CD4-positive, alpha-beta T cell treated with Interleukin-15 for 1 hour (primary cell): ENCODE measurements at places on chromosomes 5 and 9.

DNA sequence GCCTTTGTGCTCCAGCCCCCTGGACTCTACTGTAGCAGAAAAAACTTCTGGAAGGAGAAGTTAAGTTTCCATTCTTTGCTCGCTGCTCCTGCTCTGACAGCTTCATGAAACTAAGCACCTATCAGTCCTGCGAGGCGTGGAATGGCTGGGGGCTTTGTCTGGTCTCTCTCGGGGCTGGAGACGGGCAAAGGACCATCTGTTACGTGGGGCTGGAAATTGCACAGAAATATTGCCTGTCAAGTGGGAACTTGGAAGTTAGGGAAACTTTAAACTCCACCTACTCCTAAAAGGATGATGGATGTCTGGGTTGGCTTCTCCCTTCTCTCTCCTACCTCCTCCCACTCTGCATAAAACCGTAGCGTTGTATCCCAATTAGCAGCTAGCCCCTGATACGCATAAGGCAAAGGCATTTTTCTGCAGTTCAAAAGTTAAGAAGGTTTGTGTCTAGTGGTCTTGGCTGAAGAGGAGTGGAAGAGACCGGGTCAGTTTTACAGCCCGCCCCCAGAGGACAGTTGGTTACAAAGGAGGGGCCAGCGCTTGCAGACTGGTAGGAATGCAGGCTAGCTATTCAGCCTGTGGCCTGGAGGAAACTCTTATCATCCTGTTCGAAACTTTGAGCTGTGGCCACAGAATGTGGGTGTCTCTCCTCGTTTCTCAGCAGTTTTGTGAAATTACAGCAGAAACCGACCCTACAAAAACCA, 1.3 kb downstream of the FBXL7 start:
- no peak for DNase-seq

- no peak for DNase-seq
These were observed 80.8 kb upstream of the IER5L start for GRCh38 chr9:129258823-129259301.

DNA sequence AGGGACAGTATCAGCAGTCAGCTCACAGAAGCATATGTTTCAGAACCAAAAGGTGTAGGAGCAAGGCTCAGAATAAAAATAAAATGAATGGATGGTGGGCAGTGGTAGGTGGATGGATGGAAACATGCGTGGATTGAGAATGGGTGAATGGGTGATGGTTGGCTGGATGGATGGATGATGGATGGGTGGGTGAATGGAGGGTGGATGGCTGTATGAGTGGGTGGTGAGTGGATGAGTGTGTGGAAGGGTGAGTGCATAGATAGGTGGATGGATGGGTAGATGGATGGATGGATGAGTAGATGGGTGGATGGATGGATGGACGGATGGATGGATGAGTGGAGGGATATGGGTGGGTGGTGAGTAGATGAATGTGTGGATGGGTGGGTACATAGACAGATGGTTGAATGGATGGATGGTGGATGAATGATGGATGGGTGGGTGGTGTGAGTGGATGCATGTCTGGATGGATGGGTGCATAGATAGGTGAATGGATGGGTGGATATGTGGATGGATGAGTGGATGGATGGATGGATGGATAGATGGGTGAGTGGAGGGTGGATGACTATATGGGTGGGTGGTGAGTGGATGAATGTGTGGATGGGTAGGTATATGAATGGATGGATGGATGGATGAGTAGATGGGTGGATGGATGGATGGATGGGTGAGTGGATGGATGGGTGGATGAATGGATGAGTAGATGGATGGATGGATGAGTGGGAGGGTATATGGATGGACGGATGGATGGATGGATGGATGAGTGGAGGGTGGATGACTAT, 164.2 kb downstream of the C9orf50 start:
- no peak for DNase-seq

DNA sequence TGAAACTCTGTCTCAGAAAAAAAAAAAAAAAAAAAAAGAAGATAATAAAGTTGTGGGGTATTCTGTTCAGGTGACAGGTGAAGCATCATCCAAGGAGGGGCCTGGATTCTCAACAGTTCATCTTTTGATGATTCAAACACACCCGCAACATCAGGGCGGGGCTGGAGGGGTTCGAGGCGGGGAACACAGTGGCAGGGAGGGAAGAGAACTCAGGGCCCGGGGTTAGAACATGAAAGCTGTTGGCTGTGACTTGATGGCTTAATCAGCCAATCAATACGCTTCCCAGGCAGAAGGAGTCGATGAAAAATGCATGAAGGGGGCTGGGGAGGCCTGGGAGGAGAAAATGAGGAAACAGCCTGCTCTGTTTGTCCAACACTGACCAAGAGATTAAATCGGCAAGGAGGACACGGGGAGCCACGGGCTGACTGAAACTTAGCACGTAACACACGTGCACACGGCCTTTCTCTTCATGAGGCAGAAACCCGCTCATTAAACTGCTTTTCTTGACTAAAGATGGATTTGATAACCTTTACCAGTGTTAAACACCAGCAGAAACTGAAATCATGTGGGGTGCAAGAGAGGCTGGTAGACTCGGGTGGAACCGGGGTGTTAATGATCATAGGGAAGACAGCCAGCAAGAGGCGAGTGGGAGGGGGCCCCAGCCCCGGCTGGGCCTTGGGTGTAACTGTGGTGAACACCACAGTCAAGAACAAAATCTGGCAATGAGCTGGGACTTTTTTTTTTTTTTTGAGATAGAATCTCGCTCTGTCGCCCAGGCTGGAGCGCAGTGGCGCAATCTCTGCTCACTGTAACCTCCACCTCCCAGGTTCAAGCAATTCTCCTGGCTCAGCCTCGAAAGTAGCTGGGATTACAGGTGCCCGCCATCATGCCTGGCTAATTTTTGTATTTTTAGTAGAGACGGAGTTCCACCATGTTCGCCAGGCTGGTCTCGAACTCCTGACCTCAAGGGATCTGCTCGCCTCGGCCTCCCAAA, 105.7 kb upstream of the RAPGEF1 start:
- no peak for DNase-seq

DNA sequence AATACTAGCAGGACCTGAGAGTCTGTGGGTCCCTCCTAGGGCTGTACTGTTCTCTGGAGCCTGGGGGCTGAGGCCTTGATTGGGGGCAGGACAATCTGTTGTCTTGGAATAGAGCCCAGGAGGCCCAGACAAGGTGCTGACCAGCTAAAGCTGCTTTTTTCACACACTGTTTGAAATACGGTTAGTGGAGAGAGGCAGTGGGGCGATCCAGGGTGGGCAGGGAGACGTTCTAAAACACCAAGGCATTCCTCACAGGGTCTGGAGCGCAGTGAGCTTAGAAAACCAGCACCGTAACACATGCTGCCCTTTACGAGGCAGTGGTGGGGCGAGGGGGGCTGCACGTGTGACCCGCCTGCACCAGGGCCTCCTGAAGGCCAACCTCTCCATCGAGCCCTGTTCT, 55.1 kb downstream of the EHMT1 start:
- DNase-seq: no peak

DNA sequence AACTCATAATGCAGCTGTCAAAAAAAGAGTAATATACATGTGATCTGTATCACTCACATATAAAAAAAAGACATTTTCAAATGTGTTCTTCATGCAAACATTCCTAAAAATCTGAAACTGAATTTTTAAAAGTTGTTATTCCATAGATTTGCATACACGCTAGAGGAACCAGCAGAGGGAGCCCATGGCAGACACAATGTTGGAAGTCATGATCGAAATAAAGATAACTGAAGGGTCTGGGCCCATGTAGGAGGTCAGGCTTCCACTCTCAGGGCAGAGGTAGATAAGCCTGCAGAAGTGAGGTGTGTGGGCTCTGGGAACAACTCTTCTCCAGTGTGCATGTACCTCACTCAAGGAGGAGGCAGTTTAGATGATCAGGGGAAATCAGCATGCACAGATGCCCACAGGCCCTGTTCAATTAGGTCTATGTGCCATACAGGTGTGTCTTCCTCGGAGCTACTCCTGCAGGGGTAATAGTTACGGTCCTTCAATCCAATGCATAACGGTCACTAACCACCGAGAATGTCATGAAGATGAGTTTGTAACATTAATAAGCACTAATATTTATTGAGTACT, 208.6 kb downstream of the EPB41L4A start:
- no peak for DNase-seq
